ENCODE measurements at places on chromosomes 6 and 20.

- no peak for DNase-seq
Observed at GRCh38 chr6:34894693-34895092, 5.6 kb downstream of the ANKS1A start.

DNA sequence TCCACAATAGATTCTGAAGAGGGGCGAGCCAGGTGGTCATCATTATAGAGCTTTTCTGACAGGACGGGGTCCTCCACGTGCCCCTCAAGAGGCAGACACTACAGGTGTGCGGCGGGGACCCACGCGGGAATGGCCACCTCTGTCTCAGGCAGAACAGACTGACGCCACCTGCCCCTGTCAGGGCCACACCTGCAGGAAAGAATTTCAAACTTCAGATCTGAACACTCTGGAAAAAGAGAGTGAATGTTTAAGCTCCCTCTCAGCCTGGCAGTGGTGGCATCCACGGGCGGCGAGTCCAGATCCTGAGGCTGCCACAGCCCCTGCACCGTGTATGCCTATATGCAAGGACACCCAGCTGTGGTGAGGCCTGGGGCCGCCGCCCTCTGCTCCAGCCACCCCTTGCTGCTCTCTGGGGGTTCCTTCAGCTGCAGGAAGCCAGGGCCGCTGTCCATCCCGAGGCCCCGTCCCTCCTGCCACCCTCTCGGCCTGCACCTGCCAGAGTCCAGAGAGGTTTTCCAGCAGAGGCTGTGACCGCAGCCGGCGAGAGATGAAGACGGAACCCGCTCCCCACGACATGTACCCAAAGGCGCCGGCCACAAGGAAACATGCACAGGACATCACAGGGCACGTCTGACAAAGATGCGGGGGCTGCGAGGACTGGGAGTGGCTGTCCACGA, 234.9 kb downstream of the ERMARD start:
- DNase-seq = no peak

GRCh38 chr6:113381232-113381631, 475.9 kb upstream of the MARCKS start:
- no peak for DNase-seq

DNA sequence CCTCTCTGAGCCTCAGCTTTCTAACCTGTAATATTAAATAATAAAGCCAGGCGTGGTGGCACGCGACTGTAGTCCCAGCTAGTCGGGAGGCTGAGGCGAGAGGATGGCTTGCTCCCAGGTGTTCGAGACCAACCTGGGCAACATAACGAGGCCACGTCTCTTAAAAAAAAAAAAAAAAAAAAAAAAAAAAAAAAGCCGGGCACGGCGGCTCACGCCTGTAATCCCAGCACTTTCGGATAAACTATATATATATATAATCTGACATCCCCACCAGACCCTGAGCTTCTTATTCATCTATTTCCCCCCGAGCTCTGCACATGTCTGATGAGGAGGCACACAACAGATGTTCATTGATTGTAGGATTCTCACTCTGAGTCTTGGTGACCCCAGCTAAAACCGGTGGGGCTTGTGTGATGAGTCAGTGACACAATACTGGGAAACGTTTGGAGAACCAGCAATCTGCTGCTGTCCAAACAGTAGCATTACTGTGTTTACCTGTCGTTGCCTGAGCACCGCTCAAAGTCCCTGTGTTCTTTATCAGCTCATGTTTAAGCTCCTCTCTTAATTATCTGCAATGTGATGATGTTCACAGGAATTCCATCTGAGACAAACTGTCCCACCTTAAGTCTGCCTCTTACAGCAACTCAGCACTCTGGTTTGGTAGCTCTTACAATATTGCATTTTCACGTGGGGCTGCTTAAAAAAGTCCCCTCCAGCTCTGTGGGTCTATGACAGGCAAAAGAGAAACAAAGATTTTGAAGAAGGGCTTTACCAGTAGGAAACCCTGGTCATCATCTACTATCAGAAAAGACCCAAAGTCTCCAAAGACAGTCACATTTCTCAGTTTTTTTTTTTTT, 1.0 kb upstream of the SPATA2 start:
- DNase-seq = peak; percentile 35

- DNase-seq = no peak
Observed at GRCh38 chr6:24493945-24494820, 586 bp upstream of the ALDH5A1 start.

GRCh38 chr20:21712443-21713059, 7.1 kb downstream of the PAX1 start:
- no peak for DNase-seq

GRCh38 chr6:43299338-43300293, 1.6 kb downstream of the SLC22A7 start:
- DNase-seq = no peak

DNA sequence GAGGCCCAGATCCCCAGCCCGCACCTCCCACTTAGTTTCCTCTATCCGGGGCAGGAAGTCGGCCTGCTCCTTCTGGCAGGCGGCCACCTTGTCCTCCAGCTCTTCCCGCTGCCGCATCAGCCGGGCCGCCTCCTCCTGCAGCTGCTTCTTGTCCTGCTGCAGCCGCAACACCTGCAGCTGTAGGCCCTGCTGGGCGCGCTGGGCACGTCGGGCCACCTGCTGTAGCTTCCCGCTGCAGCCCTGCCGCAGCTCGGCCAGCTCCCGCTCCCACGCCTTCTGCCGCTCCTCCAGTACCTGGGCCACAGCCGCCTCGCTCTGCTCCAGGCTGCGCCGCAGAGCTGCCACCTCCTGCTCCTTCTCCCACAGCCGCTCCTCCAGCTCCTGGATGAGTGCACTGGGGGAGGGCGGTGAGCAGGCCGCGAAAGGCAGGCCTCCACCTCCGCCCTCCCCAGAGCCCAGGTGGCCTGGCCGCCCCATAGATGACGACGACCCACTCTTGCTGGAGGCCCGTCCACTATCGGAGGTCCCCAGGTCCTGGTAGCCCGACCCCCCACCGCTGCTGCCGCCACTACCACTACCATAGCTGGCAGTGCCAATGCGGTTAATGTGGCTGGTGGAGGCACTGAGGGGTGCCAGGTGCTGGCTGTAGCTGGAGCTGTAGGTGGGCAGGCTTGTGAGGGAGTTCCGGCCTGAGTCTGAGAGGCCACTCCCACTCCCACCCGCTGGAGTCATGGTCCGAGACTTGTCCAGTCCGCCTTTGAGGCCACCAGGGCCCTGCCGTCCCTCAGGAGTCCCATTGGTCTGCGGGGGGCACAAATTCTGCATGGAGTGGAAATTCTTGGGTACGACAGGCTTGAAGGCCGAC, 6.0 kb upstream of the FASTKD5 start:
- DNase-seq = no peak

GRCh38 chr20:49587111-49587570, 19.2 kb upstream of the PTGIS start:
- DNase-seq = no peak

DNA sequence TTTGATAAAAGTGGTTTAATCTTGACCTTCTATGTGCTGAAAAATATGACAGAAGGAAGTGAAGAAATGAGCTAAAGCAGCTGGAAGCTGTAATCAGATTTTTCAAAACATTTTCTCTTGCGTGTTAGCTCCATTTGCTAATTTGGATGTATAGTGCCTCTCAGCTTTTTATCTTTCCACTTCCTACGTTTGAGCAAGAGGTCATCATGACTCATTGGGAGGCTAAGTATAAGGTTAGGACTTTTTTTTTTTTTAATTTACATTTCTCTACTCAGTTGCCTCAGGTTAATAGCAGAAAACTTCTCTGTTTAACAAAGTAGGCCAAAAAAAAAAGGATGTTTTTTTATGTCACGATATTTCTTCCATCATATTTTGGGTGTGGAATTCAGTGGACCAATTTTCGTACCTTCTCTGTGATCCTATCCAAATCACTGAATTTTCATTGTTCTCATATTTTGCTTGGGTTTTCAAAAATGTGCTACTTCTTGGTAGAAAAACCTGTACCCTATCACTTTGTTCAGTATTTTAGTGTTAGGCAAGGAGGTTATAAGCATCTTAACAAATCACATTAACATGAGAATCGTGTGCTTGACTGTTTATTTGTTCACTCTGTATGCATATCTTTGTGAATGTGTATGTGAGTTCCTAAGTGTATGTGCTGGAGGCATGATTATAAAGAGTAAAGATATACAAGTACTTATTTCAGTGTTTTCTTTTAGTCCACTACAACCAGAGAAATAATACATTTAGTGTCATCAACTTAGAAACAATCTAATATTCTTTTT, 1028.3 kb upstream of the EYS start:
- DNase-seq = no peak

DNA sequence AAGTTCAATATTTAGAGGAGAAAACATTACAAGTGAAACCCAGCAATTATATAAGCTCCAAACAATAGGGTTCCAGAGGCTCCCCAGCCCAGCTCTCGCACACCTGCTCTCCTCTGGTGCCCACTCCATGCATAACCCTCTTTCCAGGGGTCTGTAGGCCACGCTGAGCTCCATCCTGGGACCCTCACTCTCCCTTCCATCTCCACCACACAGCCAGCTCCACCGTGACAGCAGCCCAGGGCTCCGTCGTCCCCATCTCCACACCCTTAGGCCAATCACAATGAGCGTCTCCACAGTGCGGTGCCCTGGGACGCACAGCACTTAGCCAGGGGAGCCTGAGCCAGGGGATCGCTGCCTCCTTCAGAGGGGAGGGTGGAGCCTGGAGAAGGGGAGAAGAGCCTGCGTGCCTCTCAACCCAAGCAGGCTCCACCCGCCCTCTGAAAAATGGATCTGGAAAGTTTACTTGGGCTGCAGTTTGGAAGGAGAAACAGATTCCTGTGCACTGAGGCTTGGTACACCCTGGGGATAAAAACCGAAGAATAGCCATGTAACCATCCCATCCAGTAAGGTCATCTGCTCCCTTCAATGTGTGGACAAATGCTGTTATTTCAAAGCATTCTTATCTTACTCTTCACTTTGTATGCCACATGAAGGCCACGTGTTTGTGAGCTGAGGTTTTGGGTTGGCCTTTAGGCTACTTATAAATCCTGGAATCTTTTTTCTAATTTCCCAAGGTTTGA, 72.4 kb upstream of the GGTLC1 start:
- no peak for DNase-seq

GRCh38 chr6:70222439-70222749, 80.5 kb downstream of the COL9A1 start:
- no peak for DNase-seq

DNA sequence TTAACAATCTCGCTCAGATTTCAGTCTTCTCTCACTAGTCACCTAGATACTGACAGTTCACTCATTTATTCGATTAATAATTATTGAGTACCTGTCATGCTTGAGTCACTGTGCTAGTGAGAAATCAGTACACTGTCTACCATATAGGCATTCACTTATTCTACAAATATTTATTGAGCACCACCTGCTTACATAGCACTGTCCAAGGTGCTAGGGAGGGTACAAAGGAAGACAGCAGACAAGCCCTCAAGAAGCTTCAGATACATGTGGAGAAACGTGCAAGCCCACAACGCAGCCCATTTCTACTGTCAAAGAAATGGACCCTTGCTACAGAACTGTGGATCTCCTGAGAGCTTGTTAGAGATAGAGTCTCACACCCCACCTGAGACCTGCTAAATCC, 85.1 kb upstream of the SNAP25 start:
- DNase-seq = no peak

GRCh38 chr6:48098923-48099322, 12.1 kb downstream of the PTCHD4 start:
- no peak for DNase-seq

DNA sequence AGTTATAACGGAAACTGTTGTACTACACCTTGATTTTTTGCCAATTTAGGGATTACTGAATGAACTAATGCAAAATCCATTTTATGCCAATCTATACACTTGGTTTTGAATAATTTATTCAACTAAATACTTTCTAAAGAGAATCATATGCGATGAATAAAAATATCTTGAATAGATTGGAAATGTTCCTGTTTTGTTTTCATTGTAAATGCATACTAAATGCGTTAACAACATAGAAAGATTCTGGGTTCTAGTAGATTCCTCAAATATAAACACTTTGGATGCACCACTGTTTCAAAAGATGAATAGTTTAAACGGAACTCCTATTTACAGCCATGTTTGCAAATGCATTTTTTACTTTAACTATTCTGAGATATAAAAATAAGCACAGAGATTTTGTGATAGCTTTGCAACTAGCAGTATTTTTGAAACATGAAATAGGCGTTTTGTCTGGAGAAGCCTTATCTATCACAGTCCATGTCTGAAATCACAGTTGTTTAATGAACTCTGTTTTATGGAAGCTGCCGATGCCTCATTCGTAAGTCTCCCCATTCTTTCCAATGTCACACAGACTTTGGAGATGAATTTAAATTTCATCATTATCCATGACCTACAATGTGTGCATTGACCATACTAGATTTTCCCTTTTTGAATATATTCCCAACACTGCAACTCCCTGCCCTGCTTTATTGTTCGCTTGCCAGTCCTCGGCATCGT, 277.7 kb upstream of the QKI start:
- no peak for DNase-seq

DNA sequence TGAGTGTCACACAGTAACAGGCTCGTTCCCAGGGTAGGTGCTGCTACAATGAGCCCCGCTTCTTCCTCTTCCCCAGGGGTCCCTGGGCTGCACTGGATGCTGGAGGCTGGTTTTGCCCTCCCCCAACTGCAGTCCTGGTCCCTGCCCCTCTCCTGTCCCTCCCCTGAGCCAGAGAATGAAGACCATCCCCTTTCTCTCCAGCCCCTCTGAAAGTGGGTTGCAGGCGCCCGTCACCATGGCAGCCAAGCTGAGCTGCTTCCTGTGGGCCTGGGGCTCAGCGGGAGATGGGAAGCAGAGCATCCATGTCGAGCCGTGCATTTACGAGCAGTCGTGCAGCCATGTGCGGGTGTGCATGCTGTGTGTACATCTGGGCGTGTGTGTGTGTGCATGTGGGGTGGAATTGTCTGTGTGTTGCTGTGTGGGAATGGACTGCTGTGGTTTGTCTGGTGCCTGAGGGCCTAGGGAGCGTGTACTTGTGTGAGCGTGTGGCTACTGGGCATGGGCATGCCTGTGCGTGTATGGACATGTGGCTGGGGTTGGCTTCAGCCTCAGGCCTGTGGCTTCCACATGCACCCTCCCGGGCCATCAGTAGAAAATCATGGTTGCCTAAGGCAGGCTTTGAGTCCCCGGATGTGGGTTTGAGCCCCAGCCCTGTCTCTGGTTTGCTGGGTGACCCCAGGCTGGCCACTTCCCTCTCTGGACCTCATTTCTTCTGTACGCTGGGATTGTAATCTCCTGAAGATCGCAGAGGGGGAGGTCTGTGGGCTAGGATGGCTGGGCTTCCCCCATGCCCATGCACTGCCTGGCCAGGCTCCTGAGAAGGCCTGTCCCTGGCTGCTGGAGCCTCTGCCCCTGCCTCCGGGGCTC, 48.8 kb downstream of the SRC start:
- DNase-seq = no peak
